A549 treated with GW870086 at 1 μM for 4 hours (cell line): ENCODE measurements at places on chromosomes 1 and 21. TPM values are rescaled to one million over a fixed set of nuclear protein-coding genes. Genes with fewer than 3 reads are reported as not detected.

LENEP gene
- total RNA-seq = 0.23 TPM in 1 of 5 replicates, not detected in the others

SLC41A1 gene
- 17.6 to 23.4 TPM (median 22.3 TPM) in 5 replicates for total RNA-seq

CATSPERE gene
- total RNA-seq = 0.05 to 0.15 TPM (median 0.12 TPM) in 3 of 5 replicates, not detected in the others

HSD3B2 gene
- not detected in 5 replicates for total RNA-seq

CYP4A22 gene
- total RNA-seq = not detected in 5 replicates

RAB3B gene
- total RNA-seq = 4.8 to 8.5 TPM (median 6.8 TPM) in 5 replicates

BEND5 gene
- not detected in 5 replicates for total RNA-seq

LEFTY1 gene
- 0.50 to 1.1 TPM (median 0.68 TPM) in 5 replicates for total RNA-seq

TFB2M gene
- 35.8 to 38.2 TPM (median 37.1 TPM) in 5 replicates for total RNA-seq

HAPLN2 gene
- total RNA-seq = 0.21 to 0.23 TPM in 2 of 5 replicates, not detected in the others

GBP3 gene
- total RNA-seq = 0.77 to 1.5 TPM (median 0.87 TPM) in 5 replicates

RPS8 gene
- 1,637 to 1,731 TPM (median 1,686 TPM) in 5 replicates for total RNA-seq

LRRC8C gene
- total RNA-seq = 8.1 to 13.6 TPM (median 11.7 TPM) in 5 replicates

BARHL2 gene
- not detected in 5 replicates for total RNA-seq

TRIM46 gene
- total RNA-seq = 1.8 to 2.9 TPM (median 2.6 TPM) in 5 replicates

PLPPR4 gene
- not detected in 5 replicates for total RNA-seq

GLUL gene
- 13.5 to 21.2 TPM (median 18.3 TPM) in 5 replicates for total RNA-seq

RIPK4 gene
- total RNA-seq = 18.1 to 23.8 TPM (median 20.2 TPM) in 5 replicates

KIAA1614 gene
- total RNA-seq = 0.55 to 1.5 TPM (median 0.68 TPM) in 5 replicates

ZSWIM5 gene
- 0.47 to 0.65 TPM (median 0.57 TPM) in 5 replicates for total RNA-seq

SPATA45 gene
- not detected in 5 replicates for total RNA-seq

CLCN6 gene
- 4.7 to 6.7 TPM (median 5.3 TPM) in 5 replicates for total RNA-seq

OVAAL gene
- total RNA-seq = 0.08 to 0.13 TPM (median 0.09 TPM) in 3 of 5 replicates, not detected in the others

HHAT gene
- total RNA-seq = 1.5 to 1.8 TPM (median 1.7 TPM) in 5 replicates

S100B gene
- total RNA-seq = not detected in 5 replicates

OR2G6 gene
- not detected in 5 replicates for total RNA-seq

IL24 gene
- 0.25 to 0.60 TPM (median 0.31 TPM) in 5 replicates for total RNA-seq

PROX1 gene
- total RNA-seq = 0.03 to 0.26 TPM (median 0.12 TPM) in 5 replicates

ETV3L gene
- total RNA-seq = not detected in 5 replicates

C1orf226 gene
- total RNA-seq = 0.48 to 1.3 TPM (median 0.77 TPM) in 5 replicates

ALG14 gene
- 5.0 to 8.8 TPM (median 6.5 TPM) in 5 replicates for total RNA-seq
